Stimulated activated naive CD8-positive, alpha-beta T cell treated with anti-CD3 and anti-CD28 coated beads, Interleukin-15, amount 100 ng/mL, for 72 hours (primary cell): ENCODE measurements at places on chromosomes 7 and 10.
A peak's percentile ranks its signal among the peaks of the same experiment; 100 is the strongest.

- no peak for DNase-seq
Observed at GRCh38 chr10:20768843-20769242, 128.3 kb downstream of the NEBL start.

- DNase-seq = no peak
Observed at GRCh38 chr7:124940306-124940705, 10.7 kb upstream of the POT1 start.

DNA sequence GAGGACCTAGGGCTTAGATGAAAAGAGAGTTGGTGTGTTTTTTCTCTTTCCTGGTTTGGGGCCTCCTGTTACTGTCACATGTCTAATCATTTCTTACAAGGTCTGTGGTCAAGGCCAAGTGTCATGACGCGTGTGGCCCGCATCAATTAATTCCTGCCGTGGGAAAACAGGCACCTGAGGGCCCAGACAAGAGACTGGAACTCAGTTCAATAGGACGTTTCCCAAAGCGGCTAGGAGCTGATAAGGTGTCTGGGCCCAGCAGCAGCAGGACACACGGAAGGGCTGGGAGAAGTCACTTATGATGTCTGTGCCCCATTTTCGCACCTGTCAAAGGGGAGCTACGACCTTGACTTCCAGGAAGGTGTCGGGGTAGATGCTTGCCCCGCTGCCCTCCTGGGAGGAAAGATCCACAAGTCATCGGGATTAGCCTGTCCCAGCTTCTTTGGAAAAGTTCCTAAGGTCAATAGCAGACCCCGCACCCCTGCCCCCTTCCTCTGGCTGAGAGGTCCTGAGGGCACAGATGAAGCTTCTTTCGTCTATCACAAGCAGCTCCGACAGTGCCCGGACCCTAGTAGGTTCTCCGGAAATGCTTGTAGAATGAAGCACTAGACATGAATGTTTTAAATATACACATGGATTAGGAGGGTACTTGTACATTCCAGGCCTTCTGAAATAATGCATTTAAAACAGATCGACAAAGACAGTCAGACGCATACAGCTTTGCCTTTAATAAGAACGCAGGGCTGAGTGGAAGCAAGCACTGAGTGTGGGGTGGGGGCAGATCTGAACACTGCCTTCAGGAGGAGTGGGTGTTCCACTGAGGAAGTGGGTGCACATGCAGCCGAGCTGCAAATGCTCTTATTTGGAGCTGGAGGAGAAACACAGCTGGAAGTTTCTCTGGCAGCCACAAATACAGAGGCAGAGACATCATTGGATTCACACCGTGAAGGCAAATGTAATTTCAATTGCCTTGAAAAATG lies 237.5 kb upstream of the GRB10 start:
- no peak for DNase-seq

- no peak for DNase-seq
Observed at GRCh38 chr10:133022776-133023100, 65.0 kb upstream of the ADGRA1 start.

DNA sequence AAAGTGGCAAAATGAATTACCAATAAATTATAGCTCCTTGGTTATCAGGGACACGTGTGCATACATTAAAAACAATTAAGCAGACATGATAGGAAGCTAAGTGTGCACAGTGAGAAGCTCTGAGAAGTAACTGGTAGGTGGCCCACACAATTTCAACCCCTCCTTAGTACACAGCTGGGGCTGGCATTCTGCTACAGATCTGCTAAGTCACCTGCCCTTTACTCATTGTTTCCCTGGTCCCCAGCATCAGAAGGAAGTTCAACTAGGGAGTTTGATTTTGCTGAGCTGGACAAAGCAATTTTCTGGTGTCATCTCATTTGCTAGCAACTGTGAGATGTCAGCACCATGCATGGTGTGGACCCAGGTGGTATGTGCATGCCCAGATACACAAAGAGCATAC lies 424.1 kb upstream of the NPVF start:
- no peak for DNase-seq

GRCh38 chr10:131708225-131708880 lies 192.5 kb upstream of the PPP2R2D start:
- no peak for DNase-seq

GRCh38 chr7:133723044-133723443 lies 404.1 kb upstream of the LRGUK start:
- DNase-seq = no peak

DNA sequence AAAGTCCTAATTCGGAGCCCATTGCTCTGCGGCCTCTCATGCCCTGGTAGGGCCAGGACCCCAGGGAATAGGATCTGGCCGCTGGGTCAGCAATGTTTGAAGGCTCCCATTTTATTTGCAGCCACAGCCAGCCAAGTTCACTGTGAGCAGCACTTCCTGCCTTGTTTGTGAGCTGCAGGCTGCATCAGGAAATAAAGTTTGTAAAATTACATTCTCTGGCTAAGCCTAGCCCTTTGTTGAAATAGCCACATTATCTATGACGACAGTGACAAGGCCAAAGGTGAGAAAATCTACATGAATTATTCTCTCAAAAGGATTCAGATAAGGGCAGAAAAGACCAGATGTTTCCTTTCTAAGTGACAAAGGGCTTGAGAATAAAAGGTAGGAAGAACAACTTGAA lies 23.7 kb upstream of the ITGB1 start:
- DNase-seq = no peak

GRCh38 chr10:72239409-72239808 lies 23.3 kb upstream of the ASCC1 start:
- no peak for DNase-seq

DNA sequence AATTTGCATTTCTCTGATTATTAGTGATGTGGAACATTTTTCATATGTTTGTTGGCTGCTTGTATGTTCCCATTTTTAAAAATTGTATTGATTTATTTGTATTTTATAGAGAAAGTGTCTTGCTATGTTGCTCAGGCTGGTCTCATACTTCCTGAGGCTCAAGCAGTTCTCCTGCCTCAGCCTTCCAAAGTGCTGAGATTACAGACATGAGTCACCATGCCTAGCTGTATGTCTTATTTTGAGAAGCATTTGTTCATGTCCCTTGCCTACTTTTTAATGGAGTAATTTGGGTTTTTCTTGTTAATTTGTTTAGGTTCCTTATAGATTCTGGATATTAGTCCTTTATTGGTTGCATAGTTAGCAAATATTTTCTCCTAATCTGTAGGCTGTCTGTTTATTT lies 214.2 kb upstream of the KAT6B start:
- DNase-seq = no peak

- DNase-seq = no peak
Observed at GRCh38 chr10:125392154-125392553, 231.8 kb upstream of the CTBP2 start.

DNA sequence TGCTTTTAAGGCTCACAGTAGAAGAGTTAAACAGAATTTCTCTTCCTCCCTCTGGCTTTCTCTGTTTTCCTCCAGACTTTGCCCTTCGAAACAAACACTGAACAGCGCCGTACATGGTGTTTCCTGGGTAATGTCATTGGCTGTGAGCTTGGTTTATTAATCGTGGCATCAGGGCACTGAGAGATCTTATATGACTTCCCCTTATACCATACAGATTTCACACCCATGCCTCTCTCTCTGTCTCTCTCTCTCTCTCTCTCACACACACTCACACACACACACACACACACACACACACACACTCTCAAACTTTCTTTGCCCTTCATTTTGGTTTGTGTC lies 195.5 kb downstream of the CREB5 start:
- no peak for DNase-seq

- DNase-seq = no peak
Observed at GRCh38 chr7:26054386-26054785, 97.6 kb upstream of the NFE2L3 start.

DNA sequence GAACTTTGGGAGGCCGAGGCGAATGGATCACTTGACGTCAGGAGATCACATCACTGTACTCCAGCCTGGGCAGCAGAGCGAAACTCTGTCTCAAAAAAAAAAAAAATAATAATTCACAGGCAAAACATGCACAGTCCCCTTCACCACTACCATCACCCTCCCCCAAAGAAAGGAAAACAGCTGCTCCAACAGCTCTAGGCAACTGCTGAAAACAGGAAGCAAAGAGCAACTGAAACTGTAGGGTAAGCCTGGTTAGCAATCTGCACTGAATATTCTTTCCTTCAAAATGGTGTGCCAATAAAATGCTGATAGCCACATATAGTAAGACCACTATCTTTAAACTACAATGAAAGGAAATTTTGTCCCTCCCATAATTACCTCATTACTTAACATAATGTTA lies 11.8 kb downstream of the NT5C2 start:
- DNase-seq = no peak

- DNase-seq = no peak
Observed at GRCh38 chr10:69731184-69731583, 70.5 kb upstream of the COL13A1 start.

DNA sequence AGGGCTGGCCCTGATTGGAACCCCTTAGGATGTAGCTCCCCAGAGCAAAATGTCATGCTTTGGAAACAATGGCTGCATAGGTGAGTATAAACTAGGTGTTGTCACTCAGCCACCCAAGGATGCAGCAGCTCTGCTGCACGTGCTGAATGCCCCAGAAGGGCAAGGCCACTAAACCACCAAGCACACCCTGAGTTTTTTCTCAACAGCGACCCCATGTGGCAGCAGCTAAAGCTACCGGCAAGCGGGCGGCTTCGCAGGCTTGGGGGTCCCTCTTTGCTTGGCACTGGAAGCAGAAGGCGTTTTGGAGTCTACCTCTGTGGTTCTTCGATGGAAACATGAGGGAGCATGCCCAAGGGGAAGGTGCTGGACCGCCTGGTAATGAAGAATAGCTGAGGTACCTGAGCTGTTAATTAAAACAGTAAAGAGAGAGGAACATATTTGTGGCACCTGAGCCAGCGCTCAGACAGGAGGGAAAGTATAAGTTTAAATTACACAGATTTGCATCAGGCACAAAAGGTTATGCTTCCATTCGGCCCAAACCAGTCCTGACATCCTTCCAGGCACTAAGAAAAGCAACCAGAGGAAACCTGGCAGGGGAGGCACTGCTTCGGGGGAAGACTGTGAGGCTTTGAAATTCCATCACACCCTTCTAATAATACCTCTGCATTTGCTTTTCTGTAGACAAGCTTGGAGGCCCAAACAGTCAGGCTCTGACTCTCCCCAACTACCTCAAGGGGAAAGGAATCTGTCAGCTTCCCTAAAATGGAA lies 152.1 kb downstream of the GFRA1 start:
- no peak for DNase-seq

- peak; percentile 40 for DNase-seq
Observed at GRCh38 chr10:29409241-29410054, 120.6 kb downstream of the LYZL1 start.

GRCh38 chr7:100119970-100120732 lies 717 bp downstream of the CNPY4 start:
- peak; percentile 81 for DNase-seq

GRCh38 chr7:96093435-96093834 lies 228.5 kb downstream of the SLC25A13 start:
- DNase-seq = no peak

DNA sequence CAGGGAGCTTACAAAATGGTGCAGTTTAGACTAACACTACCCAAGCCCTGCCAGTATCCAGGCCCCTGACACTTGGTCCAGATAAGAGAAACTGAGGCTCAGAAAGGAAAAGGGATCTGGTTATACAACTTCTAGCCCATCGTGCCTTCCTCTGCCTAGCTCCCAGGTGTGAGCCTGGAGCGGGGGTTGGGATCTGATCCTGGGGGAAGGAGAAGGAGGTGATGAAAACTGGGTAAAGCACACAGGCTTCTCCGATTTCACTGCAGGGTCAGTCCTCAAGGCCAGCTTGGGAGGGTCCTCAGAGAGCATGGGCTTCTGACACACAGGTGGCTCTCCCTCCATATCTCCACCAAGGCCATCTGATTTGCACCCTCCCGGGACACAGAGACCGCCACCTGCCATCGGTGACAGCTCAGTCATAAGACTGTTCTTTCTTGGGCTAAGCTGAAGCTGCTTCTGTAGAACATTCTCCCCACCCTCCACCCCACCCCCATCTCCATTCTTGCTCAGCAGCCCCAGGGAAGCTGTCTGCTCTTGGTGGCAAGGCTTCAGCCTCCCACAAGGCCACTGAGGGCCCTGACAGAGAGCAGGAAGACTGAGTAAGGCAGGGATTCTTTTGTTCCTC lies 16.4 kb downstream of the SRRM3 start:
- no peak for DNase-seq

GRCh38 chr7:98238076-98238475 lies 14.0 kb downstream of the TECPR1 start:
- DNase-seq = no peak

- peak; percentile 31 for DNase-seq
Observed at GRCh38 chr10:26556748-26557640, 118.9 kb downstream of the APBB1IP start.

DNA sequence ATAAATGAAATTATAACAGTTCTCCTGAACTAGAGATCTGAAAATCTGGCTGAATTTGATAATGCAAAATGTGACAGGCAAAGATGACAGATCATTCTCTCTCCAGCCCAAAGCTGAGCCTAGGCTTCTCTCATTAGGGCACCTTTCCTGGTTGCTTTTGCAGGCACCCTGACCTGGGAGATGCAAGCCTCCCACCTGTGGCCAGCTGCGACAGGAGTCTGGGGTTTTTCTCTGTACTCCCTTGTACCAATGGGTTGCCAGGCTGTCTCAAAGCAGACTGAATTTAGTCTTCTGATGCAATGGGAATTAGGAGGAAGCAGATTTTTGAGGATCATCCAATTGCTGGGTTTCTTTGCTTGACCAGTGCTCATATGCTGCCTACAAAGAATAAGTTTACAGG lies 85.0 kb upstream of the EFCAB10 start:
- DNase-seq = no peak

DNA sequence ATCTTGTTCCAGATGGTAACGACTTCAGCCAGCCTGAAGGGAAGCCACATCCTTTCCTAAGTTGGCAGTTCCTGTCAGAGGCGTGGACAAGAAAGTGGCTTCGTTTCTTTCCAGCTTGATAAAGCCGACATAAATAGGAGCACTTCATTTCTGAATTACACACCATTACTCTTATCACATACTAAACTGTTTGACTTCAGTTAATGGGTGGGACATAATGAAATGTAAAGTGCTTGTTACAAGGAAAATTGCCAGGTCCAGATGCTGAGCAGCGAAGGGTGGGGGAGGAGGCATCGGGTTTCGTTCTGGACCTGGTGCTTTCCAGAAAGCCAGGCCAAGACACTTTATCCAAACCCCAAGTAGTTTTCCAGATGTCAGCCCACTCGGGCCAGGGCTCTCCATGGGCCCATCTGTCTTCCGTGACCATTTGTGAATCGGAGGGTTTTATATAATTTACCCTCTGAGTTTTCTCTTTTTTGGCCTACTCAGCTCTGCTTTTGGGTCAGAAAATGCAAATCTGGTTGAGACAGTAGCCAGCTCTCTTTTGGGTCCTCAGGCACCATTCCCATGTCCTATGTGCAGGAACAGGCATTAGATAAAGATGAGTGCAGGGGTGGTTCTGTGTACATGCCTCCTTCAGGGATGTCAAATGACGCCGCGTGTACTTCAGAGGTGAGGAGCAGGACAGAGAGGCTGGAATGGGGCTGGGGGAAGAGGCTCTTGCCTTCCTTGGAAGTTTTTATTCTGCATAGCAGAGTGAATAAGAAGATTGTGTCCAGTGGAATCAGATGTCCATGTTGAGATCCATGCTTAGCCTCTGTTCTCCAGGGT lies 90.2 kb downstream of the TACC2 start:
- no peak for DNase-seq

GRCh38 chr7:74083928-74084721 lies 521 bp downstream of the LIMK1 start:
- DNase-seq = peak; percentile 38
